Activated CD4-positive, CD25-positive, alpha-beta regulatory T cell (primary cell): ENCODE measurements at places on chromosomes 5 and 9.

DNA sequence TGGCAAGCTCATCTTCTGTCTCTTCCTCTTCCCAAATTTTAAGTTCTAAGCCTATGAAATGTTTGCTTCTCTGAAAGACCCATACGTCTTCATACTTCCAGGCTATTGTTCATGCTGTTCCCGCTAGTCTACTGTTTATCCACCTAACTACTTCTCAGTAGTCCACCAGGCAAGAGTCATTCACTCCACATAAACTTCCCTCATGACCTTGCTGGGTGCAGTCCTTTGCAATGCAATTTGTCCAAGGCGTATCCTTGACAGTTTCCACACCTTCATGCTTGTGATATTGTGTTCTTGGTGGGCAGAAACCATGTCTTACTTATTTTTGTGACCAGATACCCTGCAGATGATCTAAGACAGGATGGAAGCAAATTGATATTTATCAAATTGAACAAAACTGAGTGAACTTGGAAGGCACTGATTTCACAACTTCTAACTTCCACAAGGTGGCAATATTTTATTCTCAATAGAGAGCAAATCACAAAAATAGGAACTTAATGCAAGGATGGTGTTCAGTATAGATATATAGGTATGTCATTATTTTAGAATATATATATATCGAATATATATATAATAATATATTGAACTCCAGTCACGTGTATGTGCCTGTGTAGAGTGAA is 30.3 kb downstream of the TYRP1 start:
- no peak for DNase-seq

GRCh38 chr5:15215056-15215455 is 284.9 kb upstream of the FBXL7 start:
- no peak for DNase-seq

DNA sequence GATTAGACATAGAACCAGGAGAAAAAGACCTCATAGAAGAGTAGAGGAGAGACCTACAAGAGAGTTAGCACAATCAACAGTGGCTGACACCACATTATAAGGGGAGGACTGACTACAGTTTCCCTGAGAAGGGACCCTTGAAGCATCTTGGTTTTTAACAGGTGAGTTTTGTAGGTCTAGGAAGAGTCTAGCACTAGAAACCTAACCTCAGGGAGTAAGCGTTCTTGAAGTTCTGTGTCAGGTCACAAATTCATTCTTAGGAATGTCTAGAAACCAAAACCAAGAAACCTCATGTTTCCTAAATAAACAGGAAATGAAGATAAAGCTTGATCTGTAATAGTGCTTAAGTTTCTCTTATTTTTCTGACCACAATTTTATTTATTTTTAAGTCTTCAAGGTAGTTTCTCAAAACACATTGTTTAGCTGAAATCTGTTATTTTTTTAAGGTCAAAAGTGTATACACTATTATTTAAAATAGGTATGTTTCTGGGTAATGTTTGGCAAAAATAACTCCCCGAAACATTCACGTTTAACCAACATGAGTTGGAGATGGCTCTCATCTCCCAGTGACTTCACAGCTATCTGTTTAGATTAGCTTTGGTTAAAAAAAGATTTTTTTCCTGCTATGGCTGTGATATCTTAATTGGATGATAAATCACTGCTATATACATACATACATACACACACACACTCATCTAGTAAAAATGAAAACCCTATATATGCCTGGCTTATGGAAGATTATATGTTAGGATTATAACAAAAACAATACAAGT is 37.1 kb downstream of the MAP3K1 start:
- no peak for DNase-seq

DNA sequence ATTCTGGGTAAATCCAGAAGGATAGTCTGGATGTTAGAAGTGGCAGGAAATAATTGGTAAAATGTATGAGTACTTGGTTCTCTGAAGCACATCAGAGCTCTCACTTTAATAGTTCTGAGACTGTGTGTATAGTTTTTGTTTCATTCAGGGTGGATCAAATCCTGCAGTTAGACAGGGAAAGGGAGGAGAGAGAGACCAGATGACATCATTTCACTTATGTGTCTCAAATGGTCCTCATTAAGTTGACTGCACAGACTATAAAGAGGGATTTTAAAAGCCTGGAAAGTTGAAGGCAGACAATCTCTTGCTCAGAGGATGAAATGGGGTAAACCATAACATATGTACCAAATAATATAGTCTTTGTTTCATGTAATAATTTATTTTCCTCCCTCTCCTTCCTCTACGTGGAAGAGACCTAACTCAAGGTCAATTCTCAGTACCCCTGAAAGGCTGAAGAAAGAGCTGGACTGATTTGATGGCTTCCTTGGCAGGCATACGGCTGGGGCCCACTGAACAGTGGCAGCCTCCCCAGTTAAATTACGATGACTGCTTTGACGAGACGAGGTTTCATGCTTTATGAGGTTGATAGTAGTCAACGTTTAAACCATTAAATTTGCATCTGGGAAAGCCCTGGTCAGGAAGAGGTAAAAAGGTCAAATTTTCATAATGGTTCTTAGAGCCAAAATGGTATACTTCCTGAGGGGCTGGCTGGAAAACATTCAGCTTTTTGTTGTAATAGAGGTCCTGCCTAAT is 395.1 kb upstream of the RPS23 start:
- DNase-seq = no peak

GRCh38 chr5:124801551-124801950 is 55.1 kb upstream of the ZNF608 start:
- DNase-seq = no peak

DNA sequence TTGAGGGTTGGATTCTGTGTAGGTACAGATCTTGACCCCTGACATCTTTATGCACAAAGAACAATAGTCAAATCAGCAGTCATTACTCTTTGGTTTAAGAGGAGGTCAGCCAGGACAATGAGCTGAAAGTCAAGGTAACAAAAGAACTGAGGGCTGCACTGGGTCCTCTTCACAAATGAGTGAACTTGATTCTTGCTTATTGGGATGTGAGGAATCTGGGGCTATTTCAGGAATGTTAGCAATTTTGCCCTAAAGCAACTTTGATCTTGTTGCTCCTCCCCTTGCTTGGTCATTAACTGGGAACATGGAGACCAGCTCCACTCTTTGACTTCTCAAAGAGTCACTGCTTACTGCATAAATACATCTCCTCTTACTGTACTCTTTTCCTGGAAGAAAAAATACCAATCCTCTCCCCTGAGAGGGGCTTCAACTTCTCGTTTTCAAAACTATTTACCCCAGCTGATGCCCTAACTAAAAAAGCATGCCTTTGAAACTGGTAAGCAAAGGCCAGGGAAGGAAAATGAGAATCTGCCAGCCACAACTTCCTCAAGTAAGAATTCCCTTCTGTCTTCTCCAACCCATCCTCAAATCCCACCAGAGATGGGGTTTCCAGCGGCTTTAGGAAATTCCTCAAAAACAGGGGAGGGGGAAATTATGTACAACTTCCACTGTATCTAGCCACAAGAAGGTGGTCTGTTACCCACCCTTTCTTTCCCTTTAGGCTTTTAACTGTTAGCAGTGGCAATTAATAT is 368.3 kb downstream of the ENC1 start:
- DNase-seq = no peak

DNA sequence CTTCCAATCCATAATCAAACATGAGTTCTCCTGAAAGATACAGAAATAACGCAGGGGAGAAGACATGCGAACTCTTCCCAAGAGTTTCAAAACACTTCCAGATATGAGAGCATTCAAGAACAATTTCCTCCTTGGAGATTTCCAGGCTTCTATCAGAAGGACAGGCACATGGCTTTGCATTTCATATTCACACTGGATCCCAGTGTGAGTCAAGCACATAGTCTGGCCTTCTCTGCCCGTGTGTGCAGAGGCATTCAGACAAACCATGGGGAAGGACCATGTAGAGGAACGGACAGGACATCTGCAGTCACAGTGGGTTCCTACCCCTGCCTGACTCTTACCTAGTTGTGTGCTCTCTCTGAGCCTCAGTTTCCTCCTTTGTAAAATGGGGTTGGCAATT is 384.5 kb downstream of the NTRK2 start:
- DNase-seq = no peak

GRCh38 chr9:122348288-122348777 is 22.5 kb upstream of the PTGS1 start:
- DNase-seq = no peak

DNA sequence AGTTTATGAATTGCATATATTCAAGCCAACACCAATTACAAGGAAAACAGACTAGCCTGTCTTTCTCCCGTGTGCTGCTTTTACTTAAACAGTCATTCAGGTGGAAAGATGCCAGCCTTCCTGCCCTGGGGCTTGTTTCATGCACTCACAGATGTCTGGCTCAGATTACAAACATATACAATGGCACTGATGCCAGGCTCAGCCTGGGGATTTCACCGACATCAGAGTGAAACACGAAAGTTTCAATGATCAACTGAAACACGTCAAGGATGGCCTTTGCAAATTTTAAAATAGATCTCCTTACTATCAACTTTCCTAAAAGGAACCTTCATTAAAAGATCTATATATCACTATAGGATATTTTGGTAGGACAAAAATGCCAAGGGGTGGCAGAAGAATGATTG is 1576.5 kb downstream of the EFNA5 start:
- DNase-seq = no peak

DNA sequence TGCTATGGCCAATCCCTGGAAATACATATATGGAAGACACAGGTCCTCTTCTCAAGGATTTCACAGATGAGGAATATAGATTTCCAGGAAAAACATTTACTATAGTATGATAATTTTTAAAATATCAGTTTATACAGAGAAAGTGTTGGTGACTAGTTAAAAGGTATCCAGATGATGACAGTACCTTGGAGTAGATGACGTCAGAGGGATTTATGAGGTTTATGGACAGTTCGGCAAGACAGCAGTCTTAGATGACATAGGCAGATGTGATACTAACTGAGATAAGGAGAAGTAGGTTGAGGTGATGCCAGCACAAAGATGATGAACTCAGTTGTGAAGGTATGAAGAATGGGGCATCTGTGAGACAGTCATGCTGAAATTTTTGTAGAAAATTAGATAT is 750.3 kb downstream of the PRELID2 start:
- no peak for DNase-seq
